GF-D8 (cell line): ENCODE measurements at places on chromosomes 2 and 18.

GRCh38 chr18:3230401-3231334 lies 10.9 kb upstream of the MYOM1 start:
- DNase-seq = no peak

- no peak for DNase-seq
These were observed 302.8 kb downstream of the NCKAP5 start for GRCh38 chr2:133265432-133265949.

DNA sequence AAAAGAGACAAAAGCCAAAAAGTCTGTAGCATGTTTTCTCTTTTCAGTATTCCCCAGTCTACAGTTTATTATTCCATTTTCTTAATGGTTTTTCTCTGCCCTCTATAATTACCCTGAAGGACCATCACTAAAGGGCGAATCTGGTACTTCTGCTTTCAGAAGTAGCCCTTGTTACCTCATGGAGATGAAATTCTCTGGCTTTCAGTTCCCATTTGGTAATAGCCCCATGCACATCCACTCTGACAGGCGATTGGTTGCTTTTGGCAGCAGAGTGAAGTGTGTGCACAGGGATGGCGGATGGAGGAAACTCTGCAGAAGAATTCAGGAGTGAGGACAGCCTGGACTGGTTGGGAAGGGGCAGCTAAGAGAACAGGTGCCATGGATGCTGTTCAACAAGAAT lies 66.3 kb upstream of the NABP1 start:
- no peak for DNase-seq

DNA sequence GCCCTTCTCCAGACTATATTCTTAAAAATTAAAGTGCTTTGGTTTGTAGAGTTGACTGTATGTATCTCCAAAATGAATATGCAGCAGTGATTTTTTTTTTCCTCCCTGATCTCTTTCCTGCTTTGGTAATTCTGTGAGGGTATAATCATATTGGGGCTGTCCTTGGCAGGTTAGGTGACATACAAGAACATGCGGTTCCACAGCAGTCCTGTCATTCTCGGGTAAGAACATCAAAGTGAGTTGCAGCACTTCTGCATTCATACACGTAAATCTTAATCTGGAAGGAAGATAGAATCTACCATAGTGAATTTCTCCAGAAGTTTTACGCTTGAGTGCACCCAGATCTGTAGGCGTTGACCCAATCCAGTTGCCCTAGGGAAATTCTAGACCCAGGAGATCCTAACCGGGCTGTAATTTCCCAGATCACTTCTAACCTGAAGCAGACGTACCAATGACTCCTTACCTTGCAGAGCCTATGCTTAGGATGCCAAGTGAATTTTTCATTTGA lies 109.4 kb downstream of the PRPF40A start:
- DNase-seq = no peak

DNA sequence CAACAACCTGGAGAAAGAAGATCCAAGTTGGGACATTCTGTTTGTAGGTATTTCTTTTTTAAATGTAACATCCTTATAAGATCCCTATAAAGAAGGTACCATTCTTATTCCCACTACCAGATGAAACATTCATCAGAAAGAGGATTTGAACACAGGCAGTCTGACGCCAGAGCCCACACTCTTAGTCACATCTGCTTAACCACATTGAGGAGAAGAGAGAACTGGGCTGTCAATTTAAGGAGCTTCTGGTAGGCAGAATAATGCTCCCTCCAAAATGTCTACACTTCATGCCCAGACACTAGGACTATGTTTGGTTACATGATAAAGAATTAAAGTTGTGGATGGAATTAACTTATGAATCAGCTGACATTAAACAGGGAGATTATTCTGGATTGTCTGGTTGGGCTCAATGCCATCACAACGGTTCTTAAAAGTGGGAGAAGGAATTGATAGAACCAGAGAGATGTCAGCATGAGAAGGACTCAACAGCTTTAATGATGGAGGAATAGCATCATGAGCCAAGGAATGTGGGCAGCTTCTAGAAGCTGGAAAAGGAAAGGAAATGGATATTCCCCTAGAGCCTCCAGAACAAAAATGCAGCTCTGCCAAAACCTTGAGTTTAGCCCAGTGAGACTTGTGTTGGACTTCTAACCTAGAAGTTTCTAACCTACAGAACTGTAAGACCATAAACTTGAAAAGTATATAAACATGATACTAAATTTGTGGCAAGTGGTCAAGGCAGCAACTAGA lies 82.2 kb downstream of the KLF7 start:
- no peak for DNase-seq

GRCh38 chr18:22084547-22084946 lies 84.8 kb upstream of the GATA6 start:
- no peak for DNase-seq

DNA sequence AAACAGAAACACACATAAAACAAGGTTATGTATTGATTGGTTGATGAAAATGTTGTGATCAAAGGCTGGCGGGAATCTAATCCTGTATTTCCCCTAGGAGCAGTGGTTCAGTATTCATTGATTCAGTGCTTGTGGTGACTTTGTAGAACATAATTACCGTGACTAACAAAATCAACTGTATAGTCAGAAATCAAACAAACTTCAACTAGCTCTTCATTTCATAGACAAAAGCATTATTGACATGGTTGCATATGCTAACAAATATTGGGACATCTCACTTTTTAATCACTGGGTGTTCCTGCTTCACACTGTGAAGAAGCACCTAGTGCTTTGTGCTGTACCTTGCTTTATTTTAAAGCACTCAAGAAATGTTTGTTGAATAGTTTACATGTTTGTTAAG lies 41.4 kb downstream of the USP14 start:
- no peak for DNase-seq

DNA sequence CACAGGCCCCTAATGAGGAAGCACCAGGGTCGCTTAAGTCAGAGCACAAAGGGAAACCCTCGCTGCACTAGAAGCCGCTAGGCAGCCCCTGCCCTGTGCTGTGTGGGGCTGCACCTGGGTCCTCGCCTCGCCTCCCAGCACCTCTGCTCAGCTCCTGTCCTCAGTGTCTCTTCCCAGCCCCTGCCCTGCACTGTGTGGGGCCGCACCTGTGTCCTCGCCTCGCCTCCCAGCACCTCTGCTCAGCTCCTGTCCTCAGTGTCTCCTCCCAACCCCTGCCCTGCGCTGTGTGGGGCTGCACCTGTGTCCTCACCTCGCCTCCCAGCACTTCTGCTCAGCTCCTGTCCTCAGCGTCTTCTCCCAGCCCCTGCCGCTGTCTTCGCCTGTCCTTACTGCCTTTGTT lies 342.8 kb downstream of the EIPR1 start:
- DNase-seq = no peak

- DNase-seq = no peak
These were observed 140.5 kb upstream of the PELI1 start for GRCh38 chr2:64284751-64285150.

- no peak for DNase-seq
These were observed 40.9 kb downstream of the PDK1 start for GRCh38 chr2:172596776-172597175.

DNA sequence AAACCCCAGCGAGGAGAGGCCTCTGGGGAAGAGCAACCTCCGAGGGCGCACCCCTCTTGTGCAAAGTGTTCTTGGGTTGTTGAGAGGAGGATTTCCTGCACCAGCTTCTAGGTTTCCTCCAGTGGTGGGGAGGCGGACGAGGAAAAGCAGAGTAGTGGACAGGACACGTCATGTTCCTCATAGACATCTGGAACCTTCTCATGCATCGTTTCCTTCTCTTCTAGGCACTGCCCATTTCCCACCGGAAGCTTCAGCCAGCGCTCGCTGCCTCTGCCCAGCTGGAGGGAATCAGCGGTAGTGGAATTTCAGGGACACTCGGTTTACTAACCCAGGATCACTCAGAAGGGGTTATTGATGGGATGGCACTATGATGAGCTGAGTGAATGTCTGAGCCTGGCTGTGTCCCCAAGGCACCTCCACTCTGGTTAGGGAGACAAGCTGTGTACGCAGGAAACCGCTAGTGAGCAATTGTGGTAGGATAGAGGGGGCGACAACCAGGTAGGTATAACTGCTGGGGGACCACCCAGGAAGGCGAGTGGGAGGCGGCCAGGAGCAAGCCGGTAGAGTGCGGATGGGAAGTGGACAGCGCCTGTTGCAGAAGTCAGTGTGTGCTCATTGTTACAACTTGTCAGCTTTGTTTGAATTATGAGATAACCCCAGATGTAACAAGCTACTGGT lies 960 bp upstream of the APOB start:
- no peak for DNase-seq

GRCh38 chr2:37499113-37499512 lies 154.7 kb downstream of the QPCT start:
- DNase-seq = no peak

DNA sequence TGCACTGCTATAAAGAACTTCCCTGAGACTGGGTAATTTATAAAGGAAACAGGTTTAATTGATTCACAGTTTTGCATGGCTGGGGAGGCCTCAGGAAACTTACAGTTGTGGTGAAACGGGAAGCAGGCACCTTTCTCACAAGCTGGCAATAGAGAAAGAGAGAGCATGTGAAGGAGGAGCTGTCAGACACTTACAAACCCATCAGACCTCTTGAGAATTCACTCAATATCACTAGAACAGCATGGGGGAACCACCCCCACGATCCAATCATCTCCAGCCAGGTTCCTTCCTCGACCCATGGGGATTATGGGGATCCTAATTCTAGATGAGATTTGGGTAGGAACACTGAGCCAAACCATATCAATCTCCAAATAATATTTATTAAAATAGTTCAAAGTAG lies 729.2 kb upstream of the DDX18 start:
- DNase-seq = no peak

DNA sequence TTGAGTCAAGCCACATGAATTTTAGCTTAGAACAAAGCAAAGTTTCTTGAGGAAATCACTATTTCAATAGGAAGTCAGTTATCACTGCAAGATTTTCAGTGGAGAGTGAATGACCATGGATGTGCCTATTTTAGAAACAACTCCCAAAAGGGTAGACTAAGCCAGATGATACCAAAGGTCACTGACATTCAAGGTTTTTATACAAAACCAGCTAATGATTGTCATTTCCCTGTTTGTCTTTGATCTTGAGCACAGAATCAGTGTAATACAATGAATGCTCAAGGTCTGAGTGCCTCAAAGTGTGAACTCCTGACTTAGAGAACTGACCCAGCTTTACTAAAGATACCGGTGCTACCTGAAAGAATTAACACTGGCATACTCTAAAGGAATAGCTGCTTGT lies 60.5 kb downstream of the CDH2 start:
- no peak for DNase-seq

GRCh38 chr2:238818561-238818960 lies 29.3 kb upstream of the TWIST2 start:
- no peak for DNase-seq

DNA sequence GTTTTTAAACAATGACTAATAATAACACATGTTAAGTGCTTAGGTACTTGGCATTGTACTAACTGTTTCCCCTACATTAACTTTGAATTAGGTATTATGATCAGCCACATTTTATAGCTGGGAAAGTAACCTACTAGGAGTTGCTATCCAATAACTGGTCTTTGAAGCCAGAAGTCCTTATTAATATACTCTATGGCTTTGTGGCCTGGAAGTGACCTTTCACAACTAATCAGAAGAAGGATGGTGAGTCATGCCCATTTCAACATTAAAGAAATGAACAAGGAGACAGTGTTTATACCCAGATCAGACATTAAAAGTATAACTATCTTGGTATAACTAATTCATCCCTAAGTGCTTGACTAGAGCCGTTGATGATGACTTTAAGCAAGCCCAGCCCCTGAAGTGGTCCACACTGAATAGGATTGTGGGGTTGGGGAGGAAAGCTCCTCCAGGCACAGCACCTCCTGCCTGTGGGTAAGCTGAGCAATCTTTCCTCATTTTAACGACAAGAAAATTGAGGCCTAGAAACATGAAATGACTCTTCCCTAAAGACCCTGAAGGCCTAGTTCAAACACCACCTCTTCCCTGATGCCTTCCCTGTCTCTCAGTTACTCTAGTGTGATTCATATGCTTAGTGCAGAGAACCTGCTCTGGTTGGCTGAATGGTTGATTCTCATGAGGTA lies 71.6 kb upstream of the RFX8 start:
- no peak for DNase-seq

DNA sequence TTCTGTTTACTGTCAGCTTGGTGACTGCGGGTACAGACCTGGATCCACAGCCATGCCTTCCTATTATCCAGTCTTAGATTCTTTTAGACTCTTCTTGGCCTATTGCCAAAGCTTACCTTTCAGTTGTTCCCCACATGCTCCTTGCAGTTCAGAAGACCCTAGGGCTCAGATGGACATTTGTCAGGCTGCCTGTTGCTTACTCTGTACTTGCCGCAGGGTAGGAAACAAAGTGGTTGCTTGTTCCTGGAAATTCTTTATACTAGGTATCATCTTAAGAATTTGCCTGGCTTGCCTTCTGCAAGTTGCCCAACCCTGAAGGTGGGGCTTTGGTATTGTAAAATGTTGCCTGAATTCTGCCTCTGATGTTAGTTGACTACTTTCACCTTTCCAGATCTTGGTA lies 24.4 kb downstream of the CD28 start:
- no peak for DNase-seq

GRCh38 chr2:4265936-4266335 lies 562.6 kb downstream of the DCDC2C start:
- no peak for DNase-seq

GRCh38 chr2:43044093-43044681 lies 182.2 kb downstream of the ZFP36L2 start:
- no peak for DNase-seq

DNA sequence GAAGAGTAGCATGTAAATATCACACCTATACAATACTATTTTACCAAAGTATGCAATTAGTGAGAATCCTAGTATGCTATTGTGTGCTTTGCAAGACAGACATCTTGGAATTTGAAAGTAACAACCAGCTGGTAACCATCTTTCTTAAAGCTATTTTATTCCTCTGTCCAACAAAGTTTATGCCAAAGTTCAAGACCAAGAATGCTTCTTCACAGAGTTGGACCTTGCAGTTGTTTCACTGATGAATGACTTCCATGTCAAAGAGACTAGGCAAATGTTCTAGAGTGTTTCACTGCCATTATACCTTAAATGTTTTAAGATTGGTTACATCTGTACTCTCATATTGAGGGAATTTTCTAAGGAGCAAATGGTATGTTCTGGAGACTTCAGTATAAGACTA lies 215.2 kb upstream of the CRIM1 start:
- DNase-seq = no peak

- no peak for DNase-seq
These were observed 100.9 kb downstream of the CRIM1 start for GRCh38 chr2:36456227-36457175.

DNA sequence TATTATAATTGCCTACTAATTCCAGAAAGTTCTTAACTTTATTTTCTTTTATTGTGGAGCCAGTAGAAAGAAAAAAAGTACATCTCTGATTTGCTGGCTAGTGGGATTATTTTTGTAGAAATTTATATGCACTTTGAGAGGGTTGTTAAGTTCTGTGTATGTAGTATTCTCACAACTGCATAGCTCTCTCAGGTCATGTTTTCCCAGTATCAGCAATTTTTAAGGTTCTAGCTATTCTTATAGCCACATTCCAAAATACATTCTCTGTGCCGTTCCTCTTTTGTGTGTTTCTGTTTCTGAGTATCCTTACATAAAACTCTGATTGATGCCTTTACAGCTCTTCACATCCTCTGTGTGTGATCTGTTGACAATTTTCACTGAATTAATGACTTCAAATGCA lies 199.3 kb upstream of the KYNU start:
- DNase-seq = no peak

GRCh38 chr2:83251321-83251872 lies 1207.7 kb downstream of the SUCLG1 start:
- no peak for DNase-seq
